ENCODE measurements at places on chromosomes 5 and 9. TPM values are rescaled to one million over a fixed set of nuclear protein-coding genes. Genes with fewer than 3 reads are reported as not detected.

- no peak for DNase-seq
These were observed 192.6 kb upstream of the RASA1 start for GRCh38 chr5:87074934-87075541.

GRCh38 chr5:175614223-175614815 lies 43.6 kb upstream of the HRH2 start:
- no peak for DNase-seq

CDC25C gene
- total RNA-seq = not detected

DNA sequence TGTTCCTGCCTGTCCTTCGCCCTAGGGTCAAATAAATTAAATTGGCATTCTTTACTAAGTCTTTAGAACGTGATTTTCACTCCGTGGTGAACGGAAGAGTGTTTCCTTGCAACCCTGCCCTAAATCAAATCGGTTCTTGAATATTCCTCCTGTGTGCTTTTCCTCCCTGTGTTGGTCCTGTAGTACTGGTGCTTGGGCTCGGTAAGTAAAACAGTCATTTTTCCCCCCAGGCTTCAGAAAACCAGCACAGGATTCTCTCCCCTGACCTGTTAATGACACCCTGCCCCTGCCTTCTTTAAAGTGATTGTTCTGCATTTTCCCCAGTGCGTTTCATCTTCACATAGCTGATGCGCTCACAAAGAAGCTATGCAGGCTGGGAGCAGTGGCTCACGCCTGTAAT lies 96.0 kb downstream of the AK8 start:
- no peak for DNase-seq

DNA sequence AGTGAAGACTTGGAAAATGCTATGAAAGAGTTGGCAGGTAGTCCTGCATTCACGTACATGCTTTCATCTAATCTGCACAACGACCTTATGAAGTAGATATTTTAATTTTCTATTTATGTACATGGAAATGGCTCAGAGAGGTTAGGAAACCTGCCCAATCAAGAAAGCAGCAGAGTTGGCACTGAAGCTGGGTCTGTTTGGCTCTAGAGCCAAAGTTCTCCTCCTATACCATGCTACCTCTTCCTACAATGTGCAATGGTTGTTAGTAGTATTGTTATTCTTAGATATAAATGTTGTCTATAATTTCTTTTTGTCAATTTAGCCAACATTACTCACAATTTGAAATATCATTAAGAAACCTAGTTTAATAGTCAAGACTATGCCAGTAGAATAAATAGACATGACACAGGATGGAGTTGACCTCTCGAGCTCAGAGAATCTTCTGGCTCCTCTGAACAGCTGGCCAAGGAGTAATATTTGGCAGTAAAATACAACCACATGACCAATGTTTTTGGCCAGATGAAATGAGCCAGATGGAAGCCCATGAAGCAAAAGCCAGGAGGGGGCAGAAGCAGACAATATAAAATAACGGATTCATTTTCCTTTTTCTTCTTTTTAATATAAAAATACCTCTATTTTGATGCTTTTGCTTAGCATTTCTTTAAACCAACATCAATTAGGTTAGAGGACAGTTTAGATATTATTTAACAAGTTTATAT lies 542.3 kb downstream of the PDE4D start:
- DNase-seq = no peak

DNA sequence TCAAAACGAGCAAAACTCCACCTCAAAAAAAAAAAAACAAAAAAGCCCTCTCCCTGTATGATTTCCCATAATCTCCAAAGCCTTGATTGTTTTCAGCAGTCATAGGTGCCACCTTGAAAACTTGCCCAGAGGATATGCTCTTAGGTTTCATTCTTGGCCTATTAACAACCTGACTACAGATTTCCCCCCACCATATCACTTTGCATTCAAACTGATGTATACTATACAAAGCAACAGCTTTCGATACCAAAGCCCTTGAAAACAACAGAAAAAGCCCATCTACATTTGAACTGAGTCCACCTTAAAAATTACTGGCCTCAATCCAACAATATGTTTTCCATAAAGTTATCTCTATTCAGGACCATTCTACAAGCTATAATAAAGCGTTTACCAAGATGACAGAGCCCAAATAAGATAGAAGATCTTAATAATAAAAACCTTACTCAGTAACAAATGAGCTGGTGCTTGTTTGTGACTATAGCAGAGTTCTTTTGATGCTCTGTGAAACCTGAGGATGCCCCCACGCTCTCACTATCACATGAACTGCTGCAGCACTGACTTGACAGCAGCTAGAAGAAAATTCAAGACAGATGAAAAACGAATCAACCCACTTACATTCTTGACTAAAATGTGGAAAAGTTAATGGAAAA lies 44.4 kb downstream of the FNBP1 start:
- DNase-seq = no peak

- DNase-seq = no peak
These were observed 11.9 kb downstream of the ZFR start for GRCh38 chr5:32432633-32433032.

MAP1B gene
- 61.2 TPM for total RNA-seq

DNA sequence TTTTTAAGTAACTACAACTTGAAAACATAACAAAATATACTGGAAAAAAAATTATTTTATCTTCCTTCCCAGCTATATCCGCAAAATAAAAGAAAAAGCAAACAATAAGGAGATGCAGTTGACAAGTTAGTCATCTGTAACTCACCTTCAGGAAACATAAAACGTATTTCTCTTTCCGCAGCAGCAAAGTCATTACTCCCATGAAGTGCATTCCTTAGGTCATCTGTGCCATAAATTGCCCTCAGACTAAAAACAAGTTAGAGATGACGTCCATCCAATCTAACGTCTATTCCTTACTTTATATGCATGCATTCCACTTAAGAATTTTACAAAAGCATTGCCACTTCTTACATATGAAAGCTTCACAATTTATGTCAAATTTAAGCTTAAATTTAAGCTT lies 10.9 kb downstream of the NME5 start:
- DNase-seq = no peak

GRCh38 chr5:66769839-66770617 lies 173.8 kb downstream of the MAST4 start:
- DNase-seq = peak; percentile 24

DNA sequence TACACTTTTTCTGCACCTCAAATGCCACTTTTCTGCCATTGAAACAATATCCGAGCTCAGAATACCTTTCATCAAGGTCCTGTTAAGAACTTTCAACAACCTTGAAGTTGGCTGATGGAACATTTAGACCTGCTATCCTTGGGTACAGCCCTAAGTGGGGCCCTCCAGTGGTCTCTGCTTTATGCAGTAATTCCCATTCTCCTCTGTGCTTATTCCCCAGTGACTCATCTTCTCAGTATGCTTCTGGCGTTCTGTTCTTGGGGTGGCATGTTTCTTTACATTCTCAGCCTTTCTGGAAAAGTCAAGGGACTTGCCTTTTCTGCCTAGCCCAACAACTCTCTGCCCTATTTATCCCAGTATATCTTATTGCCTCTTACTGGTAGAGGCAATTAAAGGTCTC lies 7.1 kb downstream of the ANP32B start:
- DNase-seq = no peak

NMUR2 gene
- 0.15 TPM for total RNA-seq

DNA sequence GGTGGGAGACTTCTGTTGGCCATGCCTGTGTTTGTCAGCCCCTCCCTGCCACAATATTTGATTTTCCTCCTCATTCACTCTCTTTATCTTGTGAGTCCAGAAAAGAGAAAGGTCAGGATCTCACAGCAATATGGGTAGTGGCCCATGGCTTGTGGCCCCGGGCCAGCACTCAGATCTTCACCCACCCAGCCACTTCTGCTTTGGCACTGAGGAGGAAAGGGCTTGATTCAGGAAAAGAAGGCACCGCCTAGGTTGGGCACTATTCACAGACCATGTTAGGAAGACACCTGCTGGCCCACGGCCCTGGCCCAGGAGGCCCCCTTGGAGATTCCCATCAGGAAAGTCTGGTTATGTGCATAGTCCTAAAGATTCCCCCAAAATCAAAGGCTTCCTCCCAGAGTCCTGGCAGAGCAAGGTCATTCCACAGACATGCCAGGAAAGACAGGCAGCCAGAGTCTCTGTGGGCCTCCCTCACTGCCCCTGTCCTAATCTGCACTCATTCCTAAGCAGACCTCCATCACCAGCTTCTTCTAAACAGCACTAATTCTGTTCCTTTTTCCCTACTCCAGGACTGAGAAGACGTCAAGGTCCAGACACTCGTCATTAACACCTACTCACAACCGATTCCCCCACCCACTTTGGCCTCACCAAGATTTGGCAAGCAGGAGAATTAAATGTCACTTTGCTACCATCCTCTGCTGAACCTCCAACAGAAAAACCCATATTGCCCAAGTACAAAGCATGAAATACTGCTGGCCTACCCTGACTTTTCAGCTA lies 179.3 kb downstream of the DEPDC1B start:
- DNase-seq = no peak

GRCh38 chr5:134586866-134587524 lies 45.6 kb downstream of the SAR1B start:
- peak; percentile 78 for DNase-seq

DNA sequence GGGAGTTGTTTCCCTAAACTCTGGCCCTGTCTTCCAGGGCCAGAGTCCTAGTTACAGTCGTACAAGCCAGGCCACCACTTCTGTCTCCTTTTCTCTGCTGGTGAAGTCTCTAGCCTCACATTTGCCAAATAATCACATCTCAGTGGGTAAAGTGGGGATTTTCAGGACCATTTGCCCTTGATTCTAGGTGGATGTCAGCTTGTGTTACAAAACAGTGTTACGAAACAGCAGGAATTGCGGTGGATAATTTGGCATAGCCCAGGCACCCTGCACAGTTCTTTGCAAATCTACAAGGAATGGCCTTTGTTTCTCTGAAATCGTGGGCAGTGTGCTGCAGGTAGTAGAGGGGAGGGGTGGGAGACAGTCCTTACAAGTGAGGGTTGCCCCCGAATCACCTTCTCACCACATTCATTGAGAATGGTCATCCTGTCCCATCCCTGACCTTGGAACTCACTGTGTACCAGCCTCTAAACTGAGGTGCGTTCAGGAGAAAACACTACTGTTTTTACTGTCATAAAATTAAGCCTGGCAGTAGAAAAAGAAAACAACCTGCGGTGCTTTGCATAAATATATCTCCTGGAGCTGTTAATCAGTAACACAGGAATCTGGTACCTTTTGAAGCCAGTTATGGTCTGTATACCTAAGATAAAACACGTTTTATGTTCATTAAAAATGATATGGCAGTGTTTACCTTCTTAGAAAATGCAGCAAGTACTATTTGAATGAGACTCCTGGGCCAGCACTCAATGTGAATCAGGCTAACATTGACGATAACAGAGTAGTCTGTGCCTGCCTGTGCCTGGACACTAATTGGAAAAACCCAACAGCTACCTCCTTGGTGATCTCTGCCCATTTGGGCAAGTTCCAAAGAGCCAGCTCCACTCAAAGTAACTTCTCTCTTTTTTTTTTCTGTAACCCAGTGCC lies 44.3 kb downstream of the CYSTM1 start:
- no peak for DNase-seq

PIGO gene
- total RNA-seq = 9.9 TPM
